Stomach (tissue), 19 donors: ENCODE measurements at places on chromosomes 5 and 9. TPM values are rescaled to one million over a fixed set of nuclear protein-coding genes. Genes with fewer than 3 reads are reported as not detected.

Gene ESM1
- not detected for total RNA-seq

Gene PCDHB16
- 0.58 TPM for total RNA-seq

Gene GHR
- total RNA-seq: 18.7 TPM

Gene AQP3
- 37.5 TPM for total RNA-seq

Gene PCDHGA7
- 29.0 TPM for total RNA-seq

Gene ADGRV1
- total RNA-seq: 1.4 TPM

Gene DMRT1
- total RNA-seq: not detected

- H3K27me3 ChIP-seq: no peaks in the 10 kb centered on the region
- DNase-seq: no peak
- H3K4me1 ChIP-seq: no peaks in the 10 kb centered on the region
- no peaks in the 10 kb centered on the region for H3K36me3 ChIP-seq
- no peak overlapping the region for H3K27ac ChIP-seq
Observed at GRCh38 chr5:52202256-52202655, 585.5 kb upstream of the ITGA1 start.

GRCh38 chr9:37426846-37427245, 4.3 kb downstream of the GRHPR start:
- no peak overlapping the region for H3K27ac ChIP-seq
- DNase-seq: no peak
- H3K36me3 ChIP-seq: peaks cover 31% of the 10 kb centered on the region
- peaks cover 31% of the 10 kb centered on the region for H3K4me1 ChIP-seq
- no peaks in the 10 kb centered on the region for H3K27me3 ChIP-seq

DNA sequence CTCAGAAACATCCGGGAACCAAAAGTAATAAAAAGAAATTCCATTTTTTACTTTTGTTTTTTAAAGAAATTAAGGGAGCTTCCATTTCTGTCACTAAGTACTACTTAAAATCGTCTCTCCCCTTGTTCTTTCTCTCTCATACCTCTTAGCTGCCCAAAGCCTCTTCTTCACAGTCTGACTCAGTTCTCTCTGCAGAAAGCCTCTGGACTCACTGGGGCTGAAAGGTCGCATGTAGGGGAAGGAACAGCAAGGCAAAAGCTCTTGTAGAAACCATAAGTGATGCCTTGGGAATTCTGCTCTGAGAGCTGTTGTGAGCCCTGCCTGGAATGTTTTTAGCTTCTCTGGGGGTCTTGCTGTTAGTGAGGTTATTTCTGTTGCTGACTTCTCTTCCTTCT, 100.8 kb upstream of the RANBP3L start:
- H3K27me3 ChIP-seq: no peaks in the 10 kb centered on the region
- no peaks in the 10 kb centered on the region for H3K36me3 ChIP-seq
- no peak overlapping the region for H3K4me3 ChIP-seq
- no peak overlapping the region for H3K27ac ChIP-seq

- no peak overlapping the region for H3K27ac ChIP-seq
- H3K36me3 ChIP-seq: no peaks in the 10 kb centered on the region
- no peaks in the 10 kb centered on the region for H3K27me3 ChIP-seq
- no peak for DNase-seq
- H3K4me1 ChIP-seq: no peaks in the 10 kb centered on the region
Observed at GRCh38 chr5:85375525-85375924, 990.8 kb upstream of the EDIL3 start.

DNA sequence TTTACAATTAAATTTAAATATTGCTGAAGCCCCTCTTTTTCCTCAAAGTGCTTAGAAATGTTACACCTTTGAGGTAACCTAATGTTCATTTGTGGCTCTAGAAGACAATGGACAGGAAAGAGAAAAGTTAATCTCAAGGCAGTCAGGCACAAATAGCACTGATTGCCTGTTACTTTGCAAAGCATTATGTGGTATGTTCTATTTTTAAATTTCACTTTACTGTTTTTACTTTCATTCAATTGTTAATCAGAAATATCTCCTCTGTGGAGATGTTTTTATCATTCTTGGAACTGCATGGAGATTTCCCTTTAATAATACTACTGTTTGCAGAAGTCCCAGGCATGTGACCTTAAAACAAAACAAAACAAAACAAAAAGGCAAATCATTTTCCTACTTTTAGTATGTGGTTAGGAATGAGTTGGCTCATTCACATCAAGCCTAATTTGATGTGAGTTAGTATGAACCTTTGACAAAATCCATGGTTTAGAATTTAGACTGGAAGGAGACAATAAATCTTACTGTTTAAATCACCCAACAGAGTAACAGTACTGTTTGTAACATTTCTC, 67.5 kb downstream of the CWC27 start:
- H3K27me3 ChIP-seq: no peaks in the 10 kb centered on the region
- no peak overlapping the region for H3K4me3 ChIP-seq
- H3K36me3 ChIP-seq: no peaks in the 10 kb centered on the region

DNA sequence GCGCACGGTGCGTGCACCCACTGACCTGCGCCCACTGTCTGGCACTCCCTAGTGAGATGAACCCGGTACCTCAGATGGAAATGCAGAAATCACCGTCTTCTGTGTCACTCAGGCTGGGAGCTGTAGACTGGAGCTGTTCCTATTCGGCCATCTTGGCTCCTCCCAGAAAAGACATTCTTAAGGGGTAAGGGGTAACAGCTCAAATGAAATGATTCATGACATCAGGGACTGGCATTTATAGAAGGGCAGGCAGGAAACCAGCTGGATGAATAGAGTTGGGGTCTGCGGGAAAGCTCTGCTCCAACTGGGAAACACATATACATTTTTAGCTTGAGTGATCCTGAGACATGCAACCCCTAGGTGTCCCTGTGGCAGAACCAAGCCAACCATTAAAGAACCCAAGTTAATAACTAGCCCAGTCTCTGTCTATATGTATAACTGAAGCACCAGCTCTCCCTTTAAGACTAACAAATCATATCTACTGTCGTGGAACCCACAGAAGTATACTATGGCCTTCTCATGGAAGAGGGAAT, 119.3 kb downstream of the LMNB1 start:
- H3K27ac ChIP-seq: no peak overlapping the region
- H3K4me1 ChIP-seq: no peaks in the 10 kb centered on the region
- H3K27me3 ChIP-seq: no peaks in the 10 kb centered on the region
- DNase-seq: no peak
